Sciatic nerve (tissue), 2 donors: ENCODE measurements at places on chromosomes 3 and 15. TPM values are rescaled to one million over a fixed set of nuclear protein-coding genes. Genes with fewer than 3 reads are reported as not detected.

DNA sequence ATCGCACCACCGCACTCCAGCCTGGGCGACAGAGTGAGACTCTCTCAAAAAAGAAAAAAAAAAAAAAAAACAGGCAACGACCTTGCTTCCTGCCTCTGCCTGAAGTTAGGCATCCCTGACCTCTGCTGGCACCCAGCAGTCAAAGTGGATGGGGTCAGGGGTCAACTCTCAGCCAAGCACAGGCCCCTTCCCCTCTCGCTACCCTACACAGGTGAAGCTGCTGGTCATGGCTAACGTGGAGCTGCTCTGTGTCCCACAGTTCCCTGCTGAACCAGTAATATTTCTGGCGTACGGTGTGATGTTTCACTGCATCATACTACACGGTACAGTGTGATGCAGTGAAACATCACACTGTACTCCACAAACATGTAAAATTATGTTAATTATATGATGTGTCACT lies 13.9 kb upstream of the FRG2C start:
- DNase-seq, result no peak

DNA sequence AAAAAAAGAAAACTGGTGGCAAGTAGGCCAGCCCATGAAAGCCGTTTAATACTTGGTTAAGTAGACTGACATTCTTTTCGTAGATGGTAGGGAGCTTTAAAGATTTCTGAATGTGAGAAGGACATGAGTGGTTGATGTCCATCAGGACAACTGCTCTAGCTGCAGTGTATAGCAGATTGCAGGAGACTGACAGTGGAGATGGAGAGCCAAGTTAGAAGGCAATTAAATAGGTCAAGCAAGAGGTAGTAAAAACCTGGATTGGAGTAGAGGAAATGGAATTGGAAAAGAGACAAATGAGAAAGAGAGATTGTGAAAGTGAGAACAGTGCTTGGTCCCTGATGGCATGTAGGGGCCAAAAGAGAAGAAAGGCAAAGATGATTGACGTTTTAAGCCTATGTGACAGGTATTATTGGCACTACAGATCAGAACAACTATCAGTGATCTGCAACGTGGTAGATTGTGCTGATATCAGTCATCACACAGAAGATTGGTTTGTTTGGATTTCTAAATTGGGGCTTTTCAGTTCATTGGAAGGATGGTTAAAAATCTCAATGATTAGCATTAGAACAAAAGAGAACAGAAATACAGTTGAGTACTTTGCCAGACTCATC lies 74.0 kb downstream of the CNTN4 start:
- no peak for DNase-seq

DNA sequence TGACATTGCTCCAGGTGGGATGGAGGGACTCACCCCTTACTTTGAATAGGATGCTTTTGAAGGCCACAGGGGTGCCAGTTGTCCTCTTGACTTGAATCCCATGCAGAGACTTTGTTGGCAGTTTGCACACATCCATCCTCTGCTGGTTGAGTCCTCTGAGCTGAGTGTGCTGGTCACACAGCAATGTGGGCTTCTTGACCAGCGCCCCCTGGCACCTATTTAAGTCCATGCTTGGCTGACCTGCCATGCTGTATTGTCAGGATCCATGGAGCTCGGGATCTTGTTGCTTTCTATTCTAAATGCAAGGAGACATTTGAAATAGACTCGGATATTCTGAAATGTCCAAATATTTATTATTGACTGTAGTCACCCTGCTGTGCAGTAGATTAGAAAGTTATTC lies 19.8 kb downstream of the RAB7A start:
- no peak for DNase-seq

DNA sequence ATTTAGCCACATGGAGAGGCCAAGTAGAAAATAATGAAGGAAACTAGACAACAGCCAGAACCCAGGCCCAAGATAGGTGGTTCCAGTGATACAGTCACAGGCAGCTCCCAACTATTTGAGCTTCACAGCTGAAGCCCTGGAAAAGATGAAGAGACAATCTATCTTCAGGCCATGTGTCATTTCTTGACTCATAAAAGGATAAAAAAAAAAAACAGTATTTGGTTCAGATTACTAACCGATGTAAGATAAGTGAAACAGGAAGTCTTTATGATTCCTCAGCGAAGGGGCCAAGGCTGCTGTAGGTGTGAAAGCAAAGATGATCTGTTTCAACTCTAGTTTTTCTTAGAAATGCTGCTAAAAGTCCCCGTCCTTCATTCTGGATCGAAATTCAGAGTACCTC lies 394.6 kb downstream of the ZNF385D start:
- no peak for DNase-seq

DNA sequence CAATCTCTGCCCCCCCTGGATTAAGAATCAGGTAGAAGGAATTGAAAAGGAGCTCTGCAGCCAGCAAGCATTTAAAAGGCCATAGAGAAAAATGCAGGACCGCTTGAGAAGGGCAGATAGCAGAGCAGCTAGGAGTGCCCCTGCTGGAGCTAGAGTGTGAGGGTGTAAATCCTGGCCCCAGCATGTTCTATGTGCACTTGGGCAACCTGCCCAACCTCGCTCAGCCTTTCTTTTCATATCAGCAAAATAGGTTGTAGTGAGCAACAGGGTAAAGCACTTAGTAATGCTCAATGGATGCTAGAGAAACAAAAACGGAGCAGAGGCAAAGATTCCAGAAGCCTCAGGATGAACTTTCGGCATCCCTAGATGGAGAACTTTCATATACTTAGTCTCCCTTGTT lies 25.0 kb upstream of the THBS1 start:
- no peak for DNase-seq

DNA sequence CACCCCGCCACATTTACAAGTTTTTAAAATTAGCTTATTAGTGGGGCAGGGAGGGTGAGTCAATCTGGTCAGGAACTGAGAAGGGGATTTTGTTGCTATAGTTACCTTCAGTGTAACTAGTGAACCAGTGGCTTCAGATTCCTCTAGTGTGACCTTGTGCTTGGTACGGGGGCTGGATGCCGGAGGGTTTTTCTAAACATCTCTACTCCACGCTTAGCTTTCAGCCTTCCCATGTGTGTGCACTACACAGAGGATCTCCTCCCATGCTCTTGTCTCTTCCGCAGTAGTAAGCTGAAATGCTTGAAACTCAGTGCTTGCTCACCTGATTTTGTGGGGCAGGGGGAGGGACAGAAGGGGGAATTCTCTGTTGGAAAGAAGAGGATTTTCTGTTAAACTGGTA lies 67.9 kb upstream of the AKAP13 start:
- DNase-seq, result no peak

DNA sequence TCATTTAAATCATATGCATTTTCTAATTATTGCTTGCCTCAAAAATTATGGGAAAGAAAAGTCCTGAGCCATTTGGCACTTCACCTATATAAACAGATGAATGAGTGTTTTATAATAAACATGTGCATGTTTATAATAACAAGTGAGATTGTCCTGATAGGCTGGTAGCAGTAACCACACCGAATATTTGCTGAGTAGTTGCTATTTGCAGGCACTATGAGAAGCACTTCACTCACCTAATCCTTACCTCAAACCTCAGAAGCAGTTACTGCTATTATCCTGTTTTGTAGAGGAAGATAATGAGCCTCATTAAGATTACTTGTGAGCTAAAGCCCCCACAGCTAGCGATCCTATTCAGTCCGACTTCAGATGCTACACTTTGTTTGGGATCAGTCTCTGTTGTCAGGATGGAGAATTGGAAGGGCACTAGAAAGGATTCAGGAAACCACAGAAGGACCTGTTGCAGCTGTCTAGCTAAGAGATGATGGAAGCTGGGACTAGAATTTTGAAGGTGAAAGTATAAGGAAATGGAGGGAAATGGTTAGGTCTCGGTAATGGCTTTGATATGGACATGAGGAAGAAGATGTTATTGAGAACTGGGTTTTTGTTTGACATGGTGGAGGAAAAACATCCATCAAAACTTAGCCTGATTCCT lies 28.4 kb upstream of the MAGI1 start:
- DNase-seq, result no peak

- no peak for DNase-seq
These were observed 208.9 kb downstream of the FAM43A start for GRCh38 chr3:194894538-194894937.

DNA sequence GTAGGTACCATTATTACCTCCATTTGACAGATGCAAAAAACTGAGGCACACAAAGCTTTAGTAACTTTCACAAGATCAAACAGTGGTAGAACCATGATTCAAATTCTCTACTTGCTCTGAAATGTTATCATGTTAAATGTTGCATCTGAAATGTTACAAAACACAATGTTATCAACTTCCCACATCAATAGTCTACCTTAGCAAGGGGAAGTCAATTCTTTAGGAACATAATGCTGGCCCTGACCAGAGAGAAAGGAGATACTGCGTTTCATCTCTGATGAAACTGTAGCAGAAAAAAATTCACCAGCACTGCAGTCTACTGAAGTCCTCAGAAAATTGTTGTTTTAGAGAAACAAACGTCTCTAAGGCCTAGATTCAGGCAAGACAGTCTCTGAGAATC lies 174.1 kb downstream of the SATB1 start:
- DNase-seq, result no peak

GRCh38 chr3:197564097-197564843 lies 8.5 kb upstream of the BDH1 start:
- no peak for DNase-seq

DNA sequence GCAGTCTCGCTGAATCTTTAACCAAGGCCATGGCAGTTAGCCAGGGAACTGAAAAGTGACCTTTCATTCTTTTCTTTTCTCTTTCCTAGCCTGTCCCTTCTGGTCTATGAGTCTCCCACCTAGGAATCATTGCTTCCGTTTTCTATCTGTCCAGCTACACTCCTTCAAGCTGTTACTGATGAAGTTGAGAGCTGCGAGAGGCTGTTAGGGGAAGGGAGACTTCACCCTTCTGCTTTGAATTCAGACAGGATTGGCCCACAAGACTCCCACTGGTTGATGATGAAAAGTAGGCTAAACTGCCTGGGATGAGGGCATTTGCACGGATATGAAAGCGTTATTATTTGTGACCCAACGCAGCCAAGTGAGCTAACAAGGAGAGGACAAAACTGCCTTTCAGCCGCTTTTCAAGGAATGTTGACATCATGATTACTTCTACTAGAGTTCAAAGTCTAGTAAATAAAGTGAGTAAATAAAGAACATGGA lies 30.2 kb downstream of the EIF4E3 start:
- DNase-seq, result no peak

DNA sequence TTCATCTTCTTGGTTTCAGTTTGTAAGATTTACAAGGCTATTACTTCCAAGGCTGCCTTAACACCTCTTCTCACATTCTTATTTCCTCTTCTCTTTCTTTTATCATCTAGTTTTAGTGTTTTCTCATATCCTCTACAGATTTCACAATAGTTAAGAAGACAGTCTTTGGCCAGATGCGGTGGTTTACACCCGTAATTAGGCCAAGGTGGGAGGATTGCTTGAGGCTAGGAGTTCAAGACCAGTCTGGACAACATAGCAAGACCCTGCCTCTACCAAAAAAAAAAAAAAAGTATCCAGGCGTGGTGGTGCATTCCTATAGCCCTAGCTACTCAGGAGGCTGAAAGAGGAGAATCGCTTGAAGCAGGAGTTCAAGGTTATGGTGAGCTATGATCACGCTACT lies 3.5 kb upstream of the ALDH1A2 start:
- no peak for DNase-seq

DNA sequence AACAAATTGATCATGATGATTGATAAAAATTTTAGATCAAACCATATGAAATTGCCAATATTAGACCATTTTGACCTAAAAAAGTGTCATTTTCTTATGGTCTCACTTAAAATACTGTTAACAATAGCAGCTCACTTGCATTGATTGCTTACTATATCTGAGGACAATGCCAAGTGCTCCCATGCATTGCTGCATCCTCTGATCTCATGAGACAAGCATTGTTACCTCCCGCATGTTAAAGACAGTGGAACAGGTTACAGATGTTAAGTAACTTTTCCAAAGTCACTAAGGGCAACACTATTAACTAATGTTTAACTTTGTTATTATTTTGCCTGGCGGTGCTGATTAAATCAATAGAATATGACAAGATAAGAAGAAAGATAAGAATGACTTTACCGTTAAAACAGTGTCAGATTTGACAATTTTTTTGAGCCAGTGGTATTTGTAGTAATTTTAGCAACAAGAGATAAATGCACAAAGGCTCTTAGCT lies 69.3 kb downstream of the PPM1L start:
- DNase-seq, result no peak

- no peak for DNase-seq
These were observed 293.3 kb downstream of the ZIC1 start for GRCh38 chr3:147702509-147702908.

GRCh38 chr3:71218508-71218907 lies 365.0 kb downstream of the FOXP1 start:
- DNase-seq, result no peak

- no peak for DNase-seq
These were observed 25.4 kb downstream of the ADPGK start for GRCh38 chr15:72758182-72758581.

GRCh38 chr3:8730656-8731055 lies 2.9 kb upstream of the CAV3 start:
- no peak for DNase-seq

DNA sequence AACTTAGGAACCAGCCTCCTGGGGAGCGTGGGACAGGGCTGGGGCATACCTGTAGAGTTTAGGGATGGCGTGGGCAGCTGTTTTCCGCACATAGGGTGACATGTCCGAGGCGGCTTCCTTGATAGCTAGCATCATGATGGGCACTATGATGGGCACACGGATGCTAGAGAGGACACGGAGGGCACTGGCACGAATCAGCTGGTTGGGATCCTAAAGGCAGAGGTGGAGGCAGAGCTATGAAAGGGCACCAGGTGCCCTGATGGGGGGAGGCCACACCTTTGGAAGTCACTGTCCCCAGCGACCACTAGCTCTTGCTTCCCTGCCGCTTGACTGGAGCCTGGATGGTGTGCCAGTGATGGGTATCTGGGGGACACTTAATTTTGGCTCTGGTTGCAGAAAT lies 28.3 kb downstream of the AP3B2 start:
- DNase-seq, result no peak

CHST2 gene
- total RNA-seq, result 37.1 TPM

GALNT15 gene
- total RNA-seq, result 54.4 TPM

LTF gene
- 11.3 TPM for total RNA-seq

CP gene
- 26.1 TPM for total RNA-seq

ATP13A5 gene
- not detected for total RNA-seq

MYZAP gene
- total RNA-seq, result 3.7 TPM

KY gene
- total RNA-seq, result 3.3 TPM

ACKR2 gene
- 19.0 TPM for total RNA-seq

GOLGA8N gene
- 35.0 TPM for total RNA-seq

CACNA2D3 gene
- total RNA-seq, result 6.9 TPM

EFCAB12 gene
- 0.40 TPM for total RNA-seq

TEX55 gene
- not detected for total RNA-seq
